ENCODE measurements at places on chromosomes 1 and 21.

DNA sequence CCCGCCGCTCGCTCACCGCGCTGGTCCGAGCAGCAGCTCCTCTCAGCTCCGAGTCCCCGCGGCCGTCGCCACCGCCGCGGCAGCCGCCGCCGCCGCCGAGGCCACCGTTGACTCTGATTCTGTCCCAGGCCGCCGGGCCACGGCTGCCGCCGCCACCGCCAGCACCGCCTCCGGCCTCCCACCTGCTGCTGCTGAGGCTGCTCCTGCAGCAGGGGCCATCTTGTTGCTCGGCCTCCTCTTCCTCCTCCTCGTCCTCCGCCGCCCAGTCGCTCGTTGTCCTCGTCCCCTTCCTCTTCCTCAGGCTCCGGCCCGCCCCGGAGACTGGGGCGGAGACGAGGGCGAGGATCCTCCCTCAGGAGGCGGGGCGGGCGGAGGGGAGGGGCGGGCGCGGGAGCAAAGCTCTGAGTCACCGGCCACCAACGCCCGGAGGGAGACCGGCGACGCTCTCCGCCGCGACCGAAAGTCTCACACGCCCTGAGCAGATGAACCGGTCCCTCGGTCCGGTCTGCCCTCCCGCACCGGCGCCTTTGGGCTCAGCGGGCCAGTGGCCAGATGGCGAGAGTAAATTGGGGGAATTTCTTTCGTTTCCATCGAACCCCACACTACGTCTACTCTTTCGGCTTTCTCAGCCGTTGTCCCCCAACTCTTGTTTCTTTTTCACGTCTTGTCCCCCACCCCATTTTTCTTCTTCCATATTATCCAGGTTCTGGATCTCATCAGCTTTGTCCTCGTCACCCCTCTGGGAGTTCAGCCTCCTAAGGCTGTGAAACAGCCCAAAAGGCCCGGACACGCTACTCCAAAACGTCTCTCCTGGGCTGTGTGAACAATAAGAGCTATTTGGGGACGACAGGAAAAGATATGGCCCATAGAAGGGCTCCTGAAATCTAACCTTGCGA, at the start of gene RC3H1:
Gene RC3H1 (minus strand): TSS at position 278 of the 896 bp plus-strand sequence. CDS start 29,372 bp downstream, outside the sequence.
- peak; percentile 69 for DNase-seq

GRCh38 chr1:116574581-116575291, 3.9 kb upstream of the CD58 start:
- DNase-seq = peak; percentile 83

- DNase-seq = no peak
Observed at GRCh38 chr1:41169799-41170180, 72.3 kb downstream of the SCMH1 start.

GRCh38 chr1:78570539-78570938, 49.7 kb upstream of the IFI44L start:
- no peak for DNase-seq

- DNase-seq = no peak
Observed at GRCh38 chr1:113333056-113333455, 57.3 kb upstream of the MAGI3 start.

DNA sequence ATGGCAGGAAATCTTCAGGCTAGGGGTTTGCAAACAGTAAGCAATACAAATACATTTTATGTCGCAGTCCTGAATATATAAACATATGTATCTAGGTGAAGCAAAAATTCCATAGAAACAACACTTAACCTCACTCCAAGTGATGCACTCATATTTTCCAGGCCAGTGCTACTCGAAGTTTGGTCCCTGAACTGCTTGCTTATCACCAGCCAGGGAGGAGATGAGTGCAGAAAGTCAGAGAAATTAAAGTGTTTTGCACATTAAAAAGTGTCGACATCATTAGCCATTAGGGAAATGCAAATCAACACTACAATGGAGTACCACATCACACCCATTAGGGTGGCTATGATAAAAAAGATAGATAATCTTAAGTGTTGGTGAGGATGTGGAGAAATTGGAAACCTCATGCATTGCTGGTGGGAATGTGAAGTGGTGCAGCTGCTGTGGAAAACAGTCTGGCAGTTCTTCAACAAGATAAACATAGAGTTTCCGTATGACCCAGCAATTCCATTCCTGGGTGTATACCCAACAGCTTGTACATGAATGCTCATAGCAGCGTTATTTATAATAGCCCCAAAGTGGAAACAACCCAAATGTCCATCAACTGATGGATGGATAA, 70.5 kb upstream of the CSF1 start:
- no peak for DNase-seq

GRCh38 chr1:44377925-44378784, 23.1 kb upstream of the ERI3 start:
- peak; percentile 50 for DNase-seq

DNA sequence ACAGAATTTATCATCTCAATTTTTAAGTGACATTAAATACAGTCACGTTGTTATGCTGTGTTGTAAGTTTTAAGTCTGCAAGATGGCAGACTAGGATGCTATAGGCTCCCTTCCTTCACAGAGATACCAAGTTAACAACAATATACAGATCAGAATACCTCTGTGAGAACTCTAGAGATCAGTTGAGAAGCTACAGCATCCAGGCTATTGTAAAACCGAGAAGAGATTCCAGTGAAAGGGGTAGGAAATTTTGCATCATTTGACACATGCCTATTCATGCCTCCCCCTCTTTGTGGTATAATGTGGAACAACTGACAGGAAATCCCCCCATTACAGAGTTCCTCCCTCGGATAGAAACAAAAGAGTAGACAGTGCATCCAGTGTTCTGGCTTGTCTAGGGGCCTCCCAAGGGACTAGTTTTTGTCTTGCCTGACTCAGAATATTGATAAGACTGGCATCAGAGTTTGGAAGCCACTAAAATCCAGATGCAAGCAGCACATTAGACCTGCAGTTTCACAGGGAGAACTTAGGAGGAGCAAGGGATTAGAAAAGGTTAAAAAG, 80.6 kb downstream of the LBR start:
- peak; percentile 85 for DNase-seq

DNA sequence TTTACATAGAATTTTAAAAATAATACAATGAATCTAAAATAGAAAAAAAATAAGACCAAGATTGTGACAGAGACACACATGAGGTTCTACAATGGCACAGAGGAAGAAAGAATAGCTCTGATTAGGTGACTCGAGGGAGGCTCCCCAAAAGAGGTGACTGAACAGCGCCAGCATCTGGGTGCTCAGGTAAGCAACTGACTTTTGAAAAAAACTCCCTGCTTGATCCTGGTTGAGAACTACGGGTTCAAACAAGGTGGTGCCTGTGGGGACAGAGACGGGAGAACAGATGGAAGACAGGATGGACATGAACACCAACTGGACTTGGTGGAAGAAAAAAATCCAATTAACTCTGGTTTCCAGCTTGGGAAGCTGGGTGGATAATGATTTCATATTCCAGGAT, 22.5 kb downstream of the BATF3 start:
- DNase-seq = no peak

DNA sequence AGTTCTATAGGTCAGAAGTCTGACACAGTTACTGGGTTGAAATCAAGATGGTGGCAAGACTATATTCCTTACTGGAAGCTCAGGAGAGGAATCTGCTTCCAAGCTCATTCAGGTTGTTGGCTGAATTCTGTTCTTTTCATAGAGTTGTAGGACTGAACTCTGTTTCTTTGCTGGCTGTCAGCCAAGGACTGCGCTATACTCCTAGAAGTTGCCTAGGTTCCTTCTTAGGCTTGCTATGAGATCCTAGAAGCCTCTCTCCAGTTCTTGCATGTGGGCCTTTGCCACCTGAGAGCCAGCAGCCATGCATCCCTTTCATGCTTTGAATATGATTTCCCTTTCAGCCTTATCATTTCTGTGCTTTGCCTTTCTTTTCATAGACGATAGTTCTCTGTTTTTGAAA, 176.4 kb downstream of the RPS6KC1 start:
- DNase-seq = no peak

DNA sequence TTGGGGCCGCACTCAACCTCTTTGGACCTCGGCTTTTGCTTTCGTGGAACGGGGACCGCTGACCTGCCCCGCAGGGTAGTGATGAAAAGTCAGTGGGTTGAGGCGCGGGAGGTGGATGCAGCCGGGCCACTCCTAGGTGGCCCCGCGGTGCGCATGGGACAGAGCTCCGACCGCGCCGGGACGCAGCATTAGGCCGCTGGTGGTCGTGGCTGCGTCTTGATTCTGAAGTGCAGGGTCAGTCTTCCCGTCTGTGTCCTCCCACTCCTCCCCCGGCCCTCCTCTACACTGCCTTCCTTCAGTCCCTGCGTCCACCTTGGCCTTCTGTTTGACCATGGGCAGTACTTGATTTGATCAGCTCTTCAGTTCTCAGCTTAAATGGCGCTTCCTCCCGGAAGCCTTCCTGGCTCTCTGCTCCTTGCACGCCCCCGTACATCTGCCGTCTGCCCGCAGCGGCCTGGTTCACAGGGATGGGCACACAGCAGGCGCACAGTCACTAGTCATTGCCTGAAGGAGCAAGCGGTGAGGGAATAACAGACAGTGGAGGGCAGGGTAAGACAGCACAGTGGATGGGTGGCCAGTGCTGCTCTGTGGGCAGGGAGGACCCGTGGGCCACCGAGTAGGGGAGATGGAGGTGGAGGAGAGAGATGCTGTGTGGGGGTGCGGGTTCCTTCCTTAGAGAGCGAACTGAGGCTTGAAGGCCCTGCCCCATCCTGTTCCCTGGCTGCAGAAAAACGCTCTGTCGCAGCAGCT, 633 bp downstream of the THEMIS2 start:
- DNase-seq = no peak

- DNase-seq = no peak
Observed at GRCh38 chr1:234931404-234931973, 197.1 kb downstream of the TOMM20 start.

DNA sequence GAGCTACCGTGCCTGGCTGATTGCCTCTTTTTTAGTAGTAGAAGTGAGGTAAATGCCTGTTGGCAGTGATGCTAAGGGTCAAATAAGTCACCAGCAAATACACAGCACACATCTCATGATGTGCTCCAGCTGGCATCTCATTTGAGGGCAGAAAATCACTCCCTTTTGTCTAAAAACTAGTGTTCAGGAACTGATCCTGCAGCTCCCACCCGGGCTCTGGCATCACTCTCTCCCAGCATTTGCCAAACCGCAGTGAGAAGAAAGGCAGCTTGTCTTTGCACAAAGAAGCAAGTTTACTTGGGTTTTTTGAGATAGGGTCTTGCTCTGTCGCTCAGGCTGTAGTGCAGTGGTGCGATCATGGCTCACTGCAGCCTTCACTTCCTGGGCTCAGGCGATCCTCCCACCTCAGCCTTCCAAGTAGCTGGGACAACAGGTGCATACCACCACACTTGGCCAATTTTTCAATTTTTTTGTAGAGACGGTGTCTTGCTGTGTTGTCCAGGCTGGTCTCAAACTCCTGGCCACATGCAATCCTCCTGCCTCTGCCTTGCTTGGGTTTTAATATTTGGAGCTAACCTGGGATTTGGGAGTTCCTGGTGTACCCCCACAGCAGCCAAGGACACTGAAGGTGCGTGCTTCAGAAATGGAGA, 4.1 kb downstream of the RBP7 start:
- peak; percentile 17 for DNase-seq

GRCh38 chr1:156937883-156938282, 17.5 kb downstream of the LRRC71 start:
- no peak for DNase-seq

DNA sequence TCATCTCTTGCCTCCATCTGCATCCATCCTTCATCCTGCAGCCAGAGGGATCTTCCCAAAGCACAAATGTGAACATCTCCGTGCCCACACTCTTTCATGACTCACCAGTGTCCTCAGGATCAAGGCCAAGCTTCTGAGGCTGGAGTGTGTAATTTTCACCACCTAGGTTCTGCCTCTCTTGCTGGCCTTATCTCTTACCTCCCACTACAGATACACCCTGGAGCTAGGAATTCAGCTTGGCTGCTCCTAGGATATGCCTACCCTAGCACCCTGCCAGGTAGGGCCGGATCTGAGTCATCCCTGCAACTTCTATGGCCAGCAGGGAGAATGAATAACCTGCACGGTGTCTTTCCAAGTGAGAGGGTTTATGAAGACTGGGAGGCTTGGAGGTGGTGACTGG, 208.7 kb upstream of the CSF3R start:
- no peak for DNase-seq

GRCh38 chr1:212718499-212718898, 18.9 kb upstream of the BATF3 start:
- DNase-seq = no peak

- peak; percentile 23 for DNase-seq
Observed at GRCh38 chr1:117312453-117313138, 54.7 kb upstream of the MAN1A2 start.

DNA sequence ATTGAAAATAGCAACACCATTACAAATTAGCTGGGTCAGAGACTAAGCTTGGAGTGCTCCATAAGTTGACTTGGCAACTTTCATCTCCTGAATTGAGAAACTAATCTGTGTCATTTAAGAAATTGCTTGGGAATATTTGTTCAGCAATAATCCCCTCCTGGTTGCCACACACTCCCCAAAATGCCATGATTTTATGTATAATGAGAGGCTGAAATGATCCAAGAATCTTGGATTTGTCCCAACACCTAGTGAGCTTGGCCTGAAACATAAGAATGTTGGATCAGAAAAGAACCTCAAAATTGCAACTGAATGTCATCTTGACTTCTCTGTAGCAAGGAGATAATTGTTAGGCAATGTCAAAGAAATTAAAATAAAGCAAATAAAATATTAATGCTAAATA, 805.9 kb upstream of the ADAMTS5 start:
- no peak for DNase-seq

All from COLO829 (cell line).